ENCODE measurements at places on chromosomes 13 and 19. TPM values are rescaled to one million over a fixed set of nuclear protein-coding genes. Genes with fewer than 3 reads are reported as not detected.

GRCh38 chr13:113105032-113105920, at the start of gene F7:
F7 (plus strand) TSS chr13:113105791; CDS start chr13:113105842, 51 bp downstream.
- DNase-seq, result no peak

- no peak for DNase-seq
These were observed 16.8 kb upstream of the OR1M1 start for GRCh38 chr19:9070066-9070465.

DNA sequence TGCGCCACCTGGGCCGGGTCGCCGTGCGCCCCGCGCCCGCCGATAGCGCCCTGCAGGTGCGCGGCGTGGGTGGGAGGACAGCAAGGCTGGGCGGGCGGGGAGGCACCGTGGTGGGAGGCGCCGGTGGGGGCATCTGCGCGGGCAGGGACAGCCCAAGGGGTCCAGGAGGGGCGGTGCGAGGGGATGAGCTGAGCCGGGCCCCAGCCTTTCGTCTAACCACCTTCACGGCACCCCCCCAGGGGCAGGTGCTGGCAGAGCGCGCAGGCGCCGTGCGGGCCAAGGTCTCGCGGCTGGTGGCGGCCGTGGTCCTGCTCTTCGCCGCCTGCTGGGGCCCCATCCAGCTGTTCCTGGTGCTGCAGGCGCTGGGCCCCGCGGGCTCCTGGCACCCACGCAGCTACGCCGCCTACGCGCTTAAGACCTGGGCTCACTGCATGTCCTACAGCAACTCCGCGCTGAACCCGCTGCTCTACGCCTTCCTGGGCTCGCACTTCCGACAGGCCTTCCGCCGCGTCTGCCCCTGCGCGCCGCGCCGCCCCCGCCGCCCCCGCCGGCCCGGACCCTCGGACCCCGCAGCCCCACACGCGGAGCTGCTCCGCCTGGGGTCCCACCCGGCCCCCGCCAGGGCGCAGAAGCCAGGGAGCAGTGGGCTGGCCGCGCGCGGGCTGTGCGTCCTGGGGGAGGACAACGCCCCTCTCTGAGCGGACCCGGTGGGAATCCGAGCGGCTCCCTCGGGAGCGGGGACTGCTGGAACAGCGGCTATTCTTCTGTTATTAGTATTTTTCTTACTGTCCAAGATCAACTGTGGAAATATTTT, 3.1 kb downstream of the KISS1R start:
- no peak for DNase-seq

GRCh38 chr19:22608441-22608840, 25.7 kb upstream of the ZNF492 start:
- no peak for DNase-seq

DNA sequence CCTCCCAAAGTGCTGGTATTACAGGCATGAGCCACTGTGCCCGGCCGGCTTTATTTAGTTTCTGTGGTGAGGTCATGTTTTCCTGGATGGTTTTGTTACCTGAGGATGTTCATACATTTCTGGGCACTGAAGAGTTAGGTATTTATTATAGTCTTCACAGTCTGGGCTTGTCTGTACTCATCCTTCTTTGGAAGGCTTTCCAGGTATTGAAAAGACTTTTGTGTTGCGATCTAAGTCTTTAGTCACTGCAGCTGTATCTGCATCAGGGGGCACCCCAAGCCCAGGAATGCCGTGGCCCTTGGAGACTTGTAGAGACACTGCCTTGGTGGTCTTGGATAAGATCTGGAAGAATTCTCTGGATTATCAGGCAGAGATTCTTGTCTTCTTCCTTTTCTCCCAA, 12.8 kb downstream of the BLOC1S3 start:
- no peak for DNase-seq

- DNase-seq, result no peak
These were observed 26.8 kb upstream of the ALOX5AP start for GRCh38 chr13:30708541-30708940.

DNA sequence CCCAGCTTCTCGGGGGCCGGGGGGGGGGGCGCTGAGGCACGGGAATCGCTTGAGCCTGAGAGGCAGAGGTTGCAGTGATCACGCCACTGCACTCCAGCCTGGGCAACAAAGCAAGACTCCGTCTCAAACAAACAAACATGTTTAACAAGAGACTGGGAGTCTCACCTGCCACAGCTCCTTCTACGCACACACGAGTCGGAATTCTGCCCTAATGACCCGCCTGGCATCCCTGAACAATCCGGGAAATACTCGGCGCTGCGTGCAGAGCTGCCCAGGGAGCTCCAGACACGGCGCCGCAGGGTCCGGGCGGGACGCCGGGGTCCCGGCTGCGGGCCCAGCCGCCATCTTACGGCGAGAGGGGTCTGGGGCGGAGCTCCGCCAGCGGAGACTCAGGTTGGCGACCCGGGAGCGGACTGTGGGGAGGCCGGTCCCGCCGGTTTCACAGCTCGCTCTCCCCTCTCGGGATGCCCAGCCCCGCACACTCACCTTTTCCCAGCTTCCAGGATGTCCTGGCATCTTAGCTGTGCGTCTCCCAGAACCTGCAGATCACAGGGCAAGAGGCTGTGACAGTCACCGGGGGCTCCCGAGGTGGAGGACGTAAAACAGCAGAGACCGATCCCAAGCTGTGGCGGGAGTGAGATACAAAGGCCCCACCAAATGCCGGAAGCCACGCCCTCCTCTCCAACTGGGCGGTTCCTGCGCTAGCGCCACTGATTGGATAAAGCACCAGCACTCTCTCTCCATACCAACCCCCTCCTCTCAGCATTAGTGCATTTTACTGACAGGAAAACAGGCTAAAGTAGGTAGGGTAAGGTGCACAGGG, 23.6 kb upstream of the ZNF724 start:
- peak; percentile 93 for DNase-seq

- DNase-seq, result no peak
These were observed 28.6 kb downstream of the PTPRS start for GRCh38 chr19:5312058-5312457.

- no peak for DNase-seq
These were observed 9.1 kb upstream of the MCF2L start for GRCh38 chr13:112959701-112960542.

DNA sequence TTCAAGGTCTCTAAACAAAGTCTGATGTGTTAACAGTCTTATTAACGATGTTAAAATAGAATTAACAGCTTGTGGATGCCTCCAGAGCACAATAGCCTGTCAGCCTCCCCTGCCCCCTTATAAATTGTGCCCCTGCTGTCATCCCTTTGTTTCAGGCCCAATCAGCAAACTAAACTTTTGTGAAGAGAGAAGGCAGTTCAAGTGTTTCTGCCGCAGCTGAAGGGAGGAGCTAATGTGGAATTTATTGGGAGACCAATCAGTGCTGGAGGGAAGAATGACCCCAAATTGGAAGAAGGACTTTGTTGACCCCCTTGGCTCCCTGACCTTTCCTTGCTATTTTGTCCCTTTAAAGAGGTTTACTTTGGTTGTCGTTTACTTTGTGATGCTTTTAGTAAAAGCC, 160.5 kb downstream of the TM9SF2 start:
- DNase-seq, result no peak

GRCh38 chr13:72473321-72473720, 254.1 kb downstream of the MZT1 start:
- no peak for DNase-seq

DNA sequence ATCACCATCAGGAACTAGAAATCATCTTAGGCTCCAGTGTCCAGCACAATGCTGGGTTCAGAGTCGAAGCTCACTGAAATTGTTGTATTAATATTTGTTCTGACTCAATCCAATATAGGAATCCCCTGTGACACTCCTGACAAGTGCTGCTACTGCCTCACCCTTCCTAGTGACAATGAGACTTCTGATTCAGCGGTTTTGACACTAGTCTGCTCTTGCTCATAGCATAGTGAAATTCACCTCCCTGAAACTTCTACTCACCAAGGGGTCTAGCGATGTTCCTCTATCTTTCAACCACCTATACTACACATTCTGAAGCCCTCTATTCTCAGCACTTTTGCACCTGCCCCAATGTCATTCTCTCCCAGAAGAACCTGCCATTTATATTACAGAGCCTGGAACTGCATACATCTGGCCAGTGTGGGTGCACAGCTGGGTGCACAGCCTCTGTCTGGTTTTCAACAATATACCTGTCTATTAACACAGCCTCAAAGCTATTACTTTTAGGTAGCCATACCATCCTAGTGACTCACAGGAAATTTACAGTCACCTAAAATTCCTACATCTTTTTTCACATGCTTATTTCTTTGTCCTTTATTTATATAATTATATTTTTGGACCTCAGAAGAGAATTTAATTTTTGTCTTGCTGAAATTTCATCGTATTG, 88.3 kb downstream of the DOCK9 start:
- no peak for DNase-seq

GRCh38 chr19:33219261-33219815, 6.3 kb downstream of the SLC7A10 start:
- no peak for DNase-seq

DNA sequence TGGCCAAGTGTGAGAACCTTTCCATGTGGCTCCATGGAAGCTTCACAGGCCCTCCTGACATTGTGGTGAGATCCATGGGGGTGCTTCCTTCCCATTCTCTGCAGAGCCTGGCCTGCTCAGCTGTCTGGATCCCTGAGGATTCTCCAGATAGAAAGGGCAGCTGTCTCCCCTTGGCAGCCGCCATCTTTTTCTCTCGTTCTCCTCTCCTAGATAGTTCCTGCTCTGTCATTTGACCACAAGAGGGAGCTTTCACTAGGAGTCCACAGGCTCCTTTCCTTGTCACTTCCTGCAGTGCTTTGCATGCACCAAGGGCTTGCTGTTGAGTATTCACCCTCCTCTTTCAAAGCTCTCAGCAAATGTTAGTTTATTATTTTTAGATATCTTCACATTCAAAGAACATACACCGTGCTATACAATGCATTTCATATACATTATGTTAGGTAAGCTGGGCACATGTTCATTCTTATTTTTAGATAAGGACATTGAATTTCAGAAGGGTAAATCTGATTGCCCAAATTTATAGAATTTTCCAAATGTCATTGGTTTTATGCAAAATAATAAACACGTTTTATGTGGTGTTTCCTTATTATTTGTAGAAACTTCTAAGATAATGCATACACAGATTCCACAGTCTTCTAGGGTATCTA, 133.2 kb downstream of the FRY start:
- DNase-seq, result no peak

- no peak for DNase-seq
These were observed at the start of gene SIAH3 for GRCh38 chr13:45851171-45851921. SIAH3 (minus strand) TSS chr13:45851753; CDS start chr13:45851629, 124 bp downstream.

DNA sequence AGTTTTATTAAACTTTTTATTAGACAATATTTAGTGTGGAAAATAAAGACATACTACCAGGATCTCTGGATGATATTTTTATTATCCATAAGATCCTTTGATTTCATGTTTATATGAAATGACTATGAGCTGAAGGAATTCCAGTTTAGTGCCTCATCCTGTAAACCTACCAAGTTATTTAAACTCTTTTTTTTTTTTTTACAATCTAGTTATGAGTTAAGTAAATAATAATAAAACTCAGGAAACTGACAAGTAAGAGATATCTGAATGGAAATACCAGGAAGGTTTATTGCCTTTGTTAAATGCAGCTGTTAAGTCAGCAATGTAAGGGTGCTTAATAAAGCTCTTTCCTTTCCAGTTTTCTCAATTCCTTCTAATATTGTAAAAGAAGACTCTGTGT, 53.9 kb downstream of the RXFP2 start:
- no peak for DNase-seq

- no peak for DNase-seq
These were observed 3.9 kb downstream of the COG3 start for GRCh38 chr13:45468635-45469034.

DNA sequence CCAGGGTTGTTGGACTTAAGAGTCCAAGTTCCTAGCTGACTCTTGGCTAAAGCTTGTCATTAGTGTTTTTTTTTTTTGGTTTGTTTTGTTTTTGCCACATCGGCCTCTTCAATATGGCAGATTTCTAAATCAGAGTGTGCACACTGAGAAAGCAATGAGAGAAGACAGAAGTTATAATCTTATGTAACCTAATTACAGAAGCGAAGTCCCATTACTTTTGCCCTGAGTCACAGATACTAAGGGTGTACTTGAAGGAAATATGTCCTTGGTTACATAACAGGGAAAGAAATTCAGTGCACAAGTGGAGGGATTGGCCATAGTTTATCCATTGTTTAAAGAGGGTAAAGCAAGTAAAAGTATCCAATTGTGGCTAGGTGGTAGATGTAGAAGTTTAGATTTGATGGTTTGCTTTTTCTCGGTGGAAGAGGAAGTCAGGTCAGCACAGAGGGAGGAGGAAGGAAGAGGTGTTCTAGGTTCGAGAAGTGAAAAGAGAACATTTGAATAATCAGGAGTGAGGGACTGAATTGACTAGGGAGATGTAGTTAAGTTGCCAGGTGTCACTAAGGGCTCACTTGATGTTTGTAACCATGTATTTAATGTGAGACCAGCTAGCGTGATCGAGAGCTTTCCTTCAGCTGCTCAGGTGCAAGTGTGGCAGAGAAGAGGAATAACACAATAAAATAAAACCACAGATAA, 12.2 kb downstream of the GTF2F2 start:
- DNase-seq, result no peak

DNA sequence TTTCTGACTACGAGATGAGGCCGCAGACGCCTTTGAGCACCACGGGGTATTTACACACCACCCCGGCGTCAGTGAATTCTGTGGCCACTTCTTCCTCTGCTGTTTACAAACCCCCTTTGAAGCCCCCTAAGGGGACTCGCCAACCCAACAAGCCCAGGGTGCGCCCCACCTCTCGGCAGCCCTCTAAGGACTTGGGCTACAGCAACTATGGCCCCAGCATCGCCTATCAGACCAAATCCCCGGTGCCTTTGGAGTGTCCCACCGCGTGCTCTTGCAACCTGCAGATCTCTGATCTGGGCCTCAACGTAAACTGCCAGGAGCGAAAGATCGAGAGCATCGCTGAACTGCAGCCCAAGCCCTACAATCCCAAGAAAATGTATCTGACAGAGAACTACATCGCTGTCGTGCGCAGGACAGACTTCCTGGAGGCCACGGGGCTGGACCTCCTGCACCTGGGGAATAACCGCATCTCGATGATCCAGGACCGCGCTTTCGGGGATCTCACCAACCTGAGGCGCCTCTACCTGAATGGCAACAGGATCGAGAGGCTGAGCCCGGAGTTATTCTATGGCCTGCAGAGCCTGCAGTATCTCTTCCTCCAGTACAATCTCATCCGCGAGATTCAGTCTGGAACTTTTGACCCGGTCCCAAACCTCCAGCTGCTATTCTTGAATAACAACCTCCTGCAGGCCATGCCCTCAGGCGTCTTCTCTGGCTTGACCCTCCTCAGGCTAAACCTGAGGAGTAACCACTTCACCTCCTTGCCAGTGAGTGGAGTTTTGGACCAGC, 5.3 kb downstream of the SLITRK5 start:
- no peak for DNase-seq

The SBSN gene
- not detected for total RNA-seq

The OVOL3 gene
- total RNA-seq, result not detected

The CD37 gene
- total RNA-seq, result 5.9 TPM

The SPINT2 gene
- total RNA-seq, result 72.8 TPM

The ERFL gene
- not detected for total RNA-seq

The ZNF772 gene
- total RNA-seq, result 7.2 TPM

The F2RL3 gene
- 0.07 TPM for total RNA-seq

The KASH5 gene
- total RNA-seq, result not detected

The GIPR gene
- not detected for total RNA-seq

The ZNF491 gene
- total RNA-seq, result 10.9 TPM

The SGCG gene
- total RNA-seq, result 0.88 TPM

Measured in uterus (tissue), 4 donors.